ENCODE measurements at places on chromosomes 13 and 19. TPM values are rescaled to one million over a fixed set of nuclear protein-coding genes. Genes with fewer than 3 reads are reported as not detected.

GRCh38 chr13:46373623-46374022, 13.4 kb downstream of the RUBCNL start:
- no peak overlapping the region for H3K4me3 ChIP-seq
- H3K27ac ChIP-seq: peak overlapping the region; percentile 35
- no peaks in the 10 kb centered on the region for H3K27me3 ChIP-seq
- H3K36me3 ChIP-seq: no peaks in the 10 kb centered on the region
- DNase-seq: no peak

Gene PINLYP
- total RNA-seq: 12.5 TPM

- H3K27ac ChIP-seq: no peak overlapping the region
- no peaks in the 10 kb centered on the region for H3K4me1 ChIP-seq
- no peak for DNase-seq
- H3K36me3 ChIP-seq: peaks cover 8% of the 10 kb centered on the region
Measured at GRCh38 chr19:56622374-56622773, 20.6 kb upstream of the SMIM17 start.

DNA sequence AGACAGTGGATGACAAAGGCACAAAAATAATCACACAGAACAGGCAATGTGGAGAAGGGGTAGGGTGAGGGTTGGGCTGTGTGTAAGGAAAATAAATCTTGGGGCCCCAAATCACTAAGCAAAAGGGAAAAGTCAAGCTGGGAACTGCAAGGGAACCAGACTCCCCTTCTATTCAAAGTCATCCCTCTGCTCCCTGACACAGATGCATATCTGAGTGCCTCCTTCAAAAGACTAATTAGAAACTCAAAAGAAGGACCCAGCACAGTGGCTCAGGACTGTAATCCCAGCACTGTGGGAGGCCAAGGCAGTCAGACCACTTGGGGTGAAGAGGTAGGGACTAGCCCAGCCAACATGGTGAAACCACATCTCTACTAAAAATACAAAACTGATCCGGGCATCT, 18.3 kb downstream of the ZNF611 start:
- H3K4me1 ChIP-seq: no peaks in the 10 kb centered on the region
- H3K27me3 ChIP-seq: no peaks in the 10 kb centered on the region
- DNase-seq: no peak
- no peak overlapping the region for H3K4me3 ChIP-seq
- H3K36me3 ChIP-seq: peaks cover 6% of the 10 kb centered on the region
- H3K27ac ChIP-seq: no peak overlapping the region

- no peaks in the 10 kb centered on the region for H3K27me3 ChIP-seq
- H3K36me3 ChIP-seq: peaks cover 11% of the 10 kb centered on the region
- no peak overlapping the region for H3K4me3 ChIP-seq
- peaks cover 21% of the 10 kb centered on the region for H3K4me1 ChIP-seq
Measured at GRCh38 chr19:6260912-6261650, 18.7 kb downstream of the MLLT1 start.

DNA sequence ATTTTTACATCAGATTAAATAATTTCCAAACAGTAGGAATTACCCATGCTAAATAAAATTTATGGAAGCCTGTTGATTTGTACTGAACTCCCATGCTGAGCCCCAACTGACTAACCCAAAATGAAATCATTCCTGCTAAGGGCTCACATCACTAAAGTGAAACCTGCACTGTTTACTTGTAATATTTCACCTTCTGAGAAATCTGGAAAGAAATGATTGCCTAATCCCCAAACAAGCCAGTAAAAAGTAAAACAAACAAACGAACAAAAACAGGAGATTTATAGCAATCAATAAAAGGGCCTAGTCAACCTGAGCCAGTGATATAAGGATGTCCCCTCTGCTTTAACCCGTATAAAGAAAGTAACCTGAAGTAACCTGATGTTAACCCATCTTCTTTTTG, 1599.8 kb downstream of the OLFM4 start:
- H3K4me1 ChIP-seq: no peaks in the 10 kb centered on the region
- no peaks in the 10 kb centered on the region for H3K27me3 ChIP-seq
- no peak for DNase-seq
- H3K27ac ChIP-seq: no peak overlapping the region

Gene CYP4F2
- not detected for total RNA-seq

DNA sequence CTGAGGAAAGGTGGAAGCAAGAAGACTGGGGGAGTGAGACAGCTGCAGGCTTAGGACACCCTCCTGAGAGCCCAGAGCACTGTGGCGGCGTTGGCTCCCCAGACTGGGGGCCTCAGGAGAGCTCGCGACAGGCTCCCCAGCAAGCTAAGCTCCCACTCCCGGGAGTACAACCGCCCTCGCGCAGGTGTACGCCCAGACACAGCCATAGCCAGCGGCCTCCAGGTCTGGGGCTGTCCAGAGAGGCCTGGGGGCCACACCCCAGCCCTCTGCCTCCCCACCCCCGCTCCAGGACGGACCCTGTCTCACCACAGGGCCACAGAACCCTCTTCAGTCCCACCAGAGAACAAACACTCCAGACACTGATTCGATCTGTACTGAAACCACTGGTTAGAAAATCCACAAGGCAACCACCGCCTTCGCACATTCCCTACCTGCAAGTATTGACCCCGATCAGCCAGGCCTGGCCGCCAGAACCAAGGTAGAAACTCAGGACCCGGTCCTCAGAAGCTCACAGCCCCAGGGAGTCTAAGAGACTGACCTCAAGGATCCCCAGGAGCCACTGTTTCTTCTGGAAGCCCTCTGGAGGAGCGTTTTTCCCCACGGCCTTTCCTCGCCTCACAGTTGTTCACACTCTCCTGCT, 16.3 kb downstream of the ZIC5 start:
- no peaks in the 10 kb centered on the region for H3K36me3 ChIP-seq
- H3K27me3 ChIP-seq: peaks cover 53% of the 10 kb centered on the region
- H3K4me3 ChIP-seq: no peak overlapping the region
- no peak for DNase-seq

- H3K36me3 ChIP-seq: no peaks in the 10 kb centered on the region
- H3K27me3 ChIP-seq: no peaks in the 10 kb centered on the region
- H3K4me1 ChIP-seq: no peaks in the 10 kb centered on the region
- H3K4me3 ChIP-seq: no peak overlapping the region
- DNase-seq: no peak
Measured at GRCh38 chr13:51501592-51502152, 48.8 kb upstream of the INTS6 start.

Gene NALCN
- total RNA-seq: 6.4 TPM

GRCh38 chr19:6528544-6529121, 2.2 kb upstream of the TNFSF9 start:
- DNase-seq: no peak
- no peak overlapping the region for H3K4me3 ChIP-seq
- no peaks in the 10 kb centered on the region for H3K36me3 ChIP-seq
- peaks cover 15% of the 10 kb centered on the region for H3K27me3 ChIP-seq

GRCh38 chr19:15231271-15231670, 977 bp downstream of the EPHX3 start:
- H3K27ac ChIP-seq: no peak overlapping the region
- DNase-seq: no peak
- no peaks in the 10 kb centered on the region for H3K4me1 ChIP-seq

DNA sequence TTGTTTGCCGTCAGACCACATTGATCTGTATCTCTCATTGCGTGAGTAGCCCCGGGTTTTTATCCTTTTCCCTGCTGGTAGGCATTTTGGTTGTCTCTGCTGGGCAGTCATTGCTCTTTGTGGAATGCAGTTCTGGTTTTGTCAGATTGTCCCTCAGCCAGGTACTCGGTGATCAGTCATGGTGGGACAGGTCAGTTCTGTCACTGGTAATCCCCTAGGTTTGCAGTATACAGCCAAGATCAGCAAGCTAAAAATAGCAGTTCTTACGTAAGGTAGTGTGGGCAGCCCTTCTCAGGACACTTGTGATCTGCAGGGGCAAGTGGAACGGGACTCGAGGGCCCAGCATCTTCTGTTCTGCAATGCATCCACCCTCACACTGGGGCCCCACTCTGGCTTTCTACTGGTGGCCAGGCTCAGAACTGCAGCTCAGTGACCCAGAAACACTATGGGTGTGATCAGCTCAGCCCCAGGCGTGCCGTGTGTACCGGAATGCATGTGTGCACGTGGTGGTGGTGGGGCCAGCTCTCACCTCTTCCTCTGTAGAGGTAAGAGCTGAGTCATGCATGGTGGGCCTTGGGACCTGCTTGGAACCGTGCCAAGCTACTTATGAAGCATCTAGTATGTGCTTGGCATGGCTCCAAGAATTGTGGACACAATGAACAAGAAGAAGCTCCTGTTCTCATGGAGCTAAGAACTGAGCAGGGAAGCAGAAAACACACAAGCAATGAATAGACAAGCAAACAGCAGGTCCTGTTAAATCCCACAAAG, 6.3 kb downstream of the PLEKHF1 start:
- H3K27me3 ChIP-seq: no peaks in the 10 kb centered on the region
- H3K27ac ChIP-seq: peak overlapping the region; percentile 18
- DNase-seq: peak; percentile 87
- H3K36me3 ChIP-seq: peaks cover 17% of the 10 kb centered on the region

Gene SERPINE3
- not detected for total RNA-seq

Gene GARIN5A
- total RNA-seq: 5.8 TPM

DNA sequence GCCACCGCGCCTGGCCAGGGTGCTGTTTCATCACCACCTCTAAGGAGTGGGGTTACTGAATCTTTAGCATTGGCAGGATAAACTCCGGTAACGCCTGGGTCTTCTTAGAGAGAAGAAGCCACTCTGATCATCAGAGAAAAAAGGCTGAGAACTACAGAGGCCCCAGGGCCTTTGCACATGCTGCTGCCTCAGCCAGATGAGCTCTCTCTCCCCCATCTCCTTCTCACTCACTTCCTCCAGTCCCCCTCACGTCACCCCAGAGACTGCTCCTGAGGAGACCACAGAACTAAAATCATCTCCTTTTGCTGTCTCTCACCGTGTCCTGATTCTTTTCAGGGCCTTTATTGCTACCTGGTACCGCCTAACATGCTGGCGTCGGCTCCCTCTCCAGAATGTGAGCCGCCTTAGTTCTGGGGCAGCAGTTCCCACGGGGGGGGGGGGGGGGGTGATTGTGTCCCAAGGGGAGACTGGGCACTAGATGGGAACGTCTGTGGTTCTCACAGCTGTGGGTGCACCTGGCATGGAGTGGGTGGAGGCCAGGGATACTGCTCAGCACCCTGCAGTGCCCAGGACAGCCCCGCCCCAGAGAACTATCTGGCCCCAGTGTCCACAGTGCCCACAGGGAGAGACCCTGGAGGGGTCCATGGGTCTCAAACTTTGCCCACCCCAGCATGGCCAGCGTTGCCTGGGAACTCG, 5.1 kb upstream of the DIRAS1 start:
- DNase-seq: no peak
- H3K27me3 ChIP-seq: no peaks in the 10 kb centered on the region
- no peak overlapping the region for H3K27ac ChIP-seq
- H3K4me1 ChIP-seq: no peaks in the 10 kb centered on the region

Gene PRR22
- total RNA-seq: 1.4 TPM

- no peaks in the 10 kb centered on the region for H3K27me3 ChIP-seq
- no peak overlapping the region for H3K4me3 ChIP-seq
- no peak overlapping the region for H3K27ac ChIP-seq
- no peak for DNase-seq
Measured at GRCh38 chr13:98428256-98428966, 148.5 kb downstream of the STK24 start.

GRCh38 chr19:34428549-34429285, 536 bp downstream of the UBA2 start:
- H3K4me3 ChIP-seq: peak overlapping the region; percentile 99
- H3K27me3 ChIP-seq: no peaks in the 10 kb centered on the region
- H3K36me3 ChIP-seq: no peaks in the 10 kb centered on the region
- DNase-seq: peak; percentile 36
- peak overlapping the region; percentile 90 for H3K27ac ChIP-seq
- H3K4me1 ChIP-seq: peaks cover 14% of the 10 kb centered on the region

GRCh38 chr19:7149956-7150705, 80.6 kb downstream of the ZNF557 start:
- no peaks in the 10 kb centered on the region for H3K27me3 ChIP-seq
- peaks cover 2% of the 10 kb centered on the region for H3K36me3 ChIP-seq
- H3K4me3 ChIP-seq: no peak overlapping the region
- H3K27ac ChIP-seq: no peak overlapping the region
- no peak for DNase-seq
- no peaks in the 10 kb centered on the region for H3K4me1 ChIP-seq

Gene PBX4
- 62.4 TPM for total RNA-seq

- no peaks in the 10 kb centered on the region for H3K36me3 ChIP-seq
- H3K27ac ChIP-seq: no peak overlapping the region
- no peaks in the 10 kb centered on the region for H3K4me1 ChIP-seq
- no peaks in the 10 kb centered on the region for H3K27me3 ChIP-seq
- no peak for DNase-seq
- H3K4me3 ChIP-seq: no peak overlapping the region
Measured at GRCh38 chr19:36100476-36100875, 10.5 kb upstream of the OVOL3 start.

- H3K4me1 ChIP-seq: peaks cover 33% of the 10 kb centered on the region
- no peak overlapping the region for H3K27ac ChIP-seq
- DNase-seq: no peak
Measured at GRCh38 chr19:2255112-2255845, 938 bp downstream of the JSRP1 start.

GRCh38 chr13:103676329-103676728, 610.1 kb upstream of the SLC10A2 start:
- H3K27me3 ChIP-seq: no peaks in the 10 kb centered on the region
- no peak overlapping the region for H3K4me3 ChIP-seq
- H3K27ac ChIP-seq: no peak overlapping the region

- no peak overlapping the region for H3K4me3 ChIP-seq
- H3K4me1 ChIP-seq: peaks cover 10% of the 10 kb centered on the region
- no peaks in the 10 kb centered on the region for H3K36me3 ChIP-seq
- no peak for DNase-seq
- H3K27me3 ChIP-seq: no peaks in the 10 kb centered on the region
Measured at GRCh38 chr13:28755546-28755870, 36.7 kb upstream of the SLC46A3 start.

Gene FCGBP
- 602 TPM for total RNA-seq

GRCh38 chr13:98688373-98688772, 64.1 kb downstream of the SLC15A1 start:
- H3K4me3 ChIP-seq: no peak overlapping the region
- DNase-seq: no peak
- no peaks in the 10 kb centered on the region for H3K36me3 ChIP-seq
- H3K27ac ChIP-seq: no peak overlapping the region
- H3K4me1 ChIP-seq: no peaks in the 10 kb centered on the region

GRCh38 chr19:45547965-45548609, 36.5 kb downstream of the OPA3 start:
- H3K27ac ChIP-seq: no peak overlapping the region
- no peaks in the 10 kb centered on the region for H3K4me1 ChIP-seq
- no peaks in the 10 kb centered on the region for H3K27me3 ChIP-seq
- no peak overlapping the region for H3K4me3 ChIP-seq

GRCh38 chr19:39341129-39341718, 997 bp upstream of the SAMD4B start:
- H3K27ac ChIP-seq: peak overlapping the region; percentile 58
- H3K27me3 ChIP-seq: no peaks in the 10 kb centered on the region
- peaks cover 36% of the 10 kb centered on the region for H3K4me1 ChIP-seq
- no peaks in the 10 kb centered on the region for H3K36me3 ChIP-seq
- peak overlapping the region; percentile 98 for H3K4me3 ChIP-seq

DNA sequence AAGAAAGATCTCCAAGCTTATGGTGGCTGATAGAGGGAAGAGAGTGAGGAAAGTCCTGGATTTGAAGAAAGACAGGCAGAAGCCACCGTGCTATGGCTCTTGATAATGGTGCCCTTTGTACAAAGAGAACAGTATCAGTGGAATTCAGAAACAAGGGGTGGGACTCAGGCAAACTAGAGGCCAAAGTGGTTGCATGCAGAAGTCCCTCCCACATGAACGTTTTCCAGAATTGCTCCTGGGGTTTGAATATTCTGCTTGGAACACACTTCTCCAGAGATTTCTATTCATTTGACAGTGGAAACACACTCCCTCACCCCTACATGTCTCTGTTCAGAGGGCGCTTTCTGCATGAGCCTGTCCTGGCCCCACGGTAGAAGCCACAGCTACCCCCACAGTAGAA, 10.1 kb upstream of the MBNL2 start:
- H3K27me3 ChIP-seq: no peaks in the 10 kb centered on the region
- no peaks in the 10 kb centered on the region for H3K4me1 ChIP-seq
- DNase-seq: no peak
- no peaks in the 10 kb centered on the region for H3K36me3 ChIP-seq
- H3K4me3 ChIP-seq: no peak overlapping the region

Measured in thyroid gland (tissue), 4 donors.